ENCODE measurements at places on chromosomes 4 and X. TPM values are rescaled to one million over a fixed set of nuclear protein-coding genes. Genes with fewer than 3 reads are reported as not detected.

DNA sequence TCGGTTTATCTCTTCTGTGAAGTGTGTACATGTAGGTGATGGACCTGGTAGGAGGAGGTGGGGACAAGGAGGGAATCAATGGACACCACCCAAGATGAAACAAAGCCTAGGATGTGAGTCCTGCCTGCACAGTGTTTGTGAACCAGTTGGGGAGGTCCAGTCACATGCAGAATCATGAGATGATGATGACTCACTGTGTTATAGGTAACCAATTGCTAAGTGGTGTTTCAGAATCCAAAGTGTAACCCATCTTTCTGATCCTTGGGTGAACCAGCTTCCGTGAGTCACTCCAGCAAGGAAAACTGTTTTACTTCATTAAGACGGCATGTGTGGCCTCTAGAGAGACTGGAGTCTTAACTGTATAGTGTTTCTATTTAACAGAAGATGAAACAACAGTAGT lies 57.9 kb upstream of the HPF1 start:
- DNase-seq: no peak
- H3K36me3 ChIP-seq: no peaks in the 10 kb centered on the region
- peaks cover 42% of the 10 kb centered on the region for H3K27me3 ChIP-seq
- H3K4me1 ChIP-seq: peaks cover 6% of the 10 kb centered on the region
- H3K27ac ChIP-seq: no peak overlapping the region

GRCh38 chrX:129577473-129577872 lies 37.4 kb downstream of the OCRL start:
- no peak overlapping the region for H3K4me3 ChIP-seq
- no peaks in the 10 kb centered on the region for H3K27me3 ChIP-seq

DNA sequence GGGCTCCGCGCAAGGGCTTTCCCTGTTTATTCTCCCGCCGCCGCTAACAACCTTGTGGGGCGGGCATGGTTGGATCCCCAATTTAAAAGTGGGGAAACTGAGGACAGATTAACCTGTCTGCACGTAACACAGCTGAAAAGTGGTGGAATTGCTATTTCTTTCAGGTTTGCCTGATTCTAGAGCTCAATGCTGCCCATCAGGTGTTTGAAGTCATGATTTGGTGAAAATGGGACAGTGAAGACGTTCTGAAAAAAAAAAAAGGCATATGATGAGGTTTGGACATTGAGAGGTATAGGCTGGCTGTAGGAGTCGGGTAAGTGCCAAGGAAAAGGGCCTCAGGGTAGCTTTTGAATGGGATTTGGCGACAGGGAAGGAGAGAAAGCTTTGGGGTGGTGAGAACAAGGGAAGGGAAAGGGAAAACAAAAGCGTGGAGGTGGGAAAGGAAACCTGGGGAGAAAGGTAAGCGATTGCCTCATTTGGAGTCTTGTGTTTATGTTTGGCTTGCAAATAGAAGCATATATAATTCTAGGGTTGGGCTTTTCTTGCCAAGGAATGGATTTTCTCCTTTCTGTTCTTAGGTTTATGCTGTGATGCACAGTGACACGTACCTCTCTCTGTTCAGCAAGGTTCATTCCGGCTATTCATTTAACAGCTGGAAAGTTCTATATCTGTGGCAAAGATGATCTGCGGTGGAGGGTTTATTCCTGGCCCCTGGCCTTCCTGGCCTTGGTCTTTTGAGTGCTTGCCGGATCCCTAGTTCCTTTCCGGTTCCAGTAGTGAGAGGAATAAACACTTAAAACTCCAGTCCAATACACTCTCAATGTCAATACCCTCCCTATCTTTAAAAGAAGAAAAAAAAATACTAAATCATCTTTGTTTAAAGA lies 2.4 kb upstream of the STIM2 start:
- no peak overlapping the region for H3K27ac ChIP-seq
- H3K4me3 ChIP-seq: peak overlapping the region; percentile 90
- H3K4me1 ChIP-seq: peaks cover 42% of the 10 kb centered on the region
- no peak for DNase-seq
- H3K27me3 ChIP-seq: peaks cover 5% of the 10 kb centered on the region

- no peaks in the 10 kb centered on the region for H3K36me3 ChIP-seq
- no peak overlapping the region for H3K27ac ChIP-seq
- no peaks in the 10 kb centered on the region for H3K27me3 ChIP-seq
- peaks cover 7% of the 10 kb centered on the region for H3K4me1 ChIP-seq
- no peak overlapping the region for H3K4me3 ChIP-seq
- DNase-seq: no peak
Observed at GRCh38 chr4:163085085-163085484, 81.6 kb downstream of the NAF1 start.

- H3K4me1 ChIP-seq: no peaks in the 10 kb centered on the region
- H3K36me3 ChIP-seq: no peaks in the 10 kb centered on the region
- peaks cover 15% of the 10 kb centered on the region for H3K27me3 ChIP-seq
- no peak for DNase-seq
Observed at GRCh38 chr4:164949448-164950143, 27.9 kb downstream of the TRIM61 start.

DNA sequence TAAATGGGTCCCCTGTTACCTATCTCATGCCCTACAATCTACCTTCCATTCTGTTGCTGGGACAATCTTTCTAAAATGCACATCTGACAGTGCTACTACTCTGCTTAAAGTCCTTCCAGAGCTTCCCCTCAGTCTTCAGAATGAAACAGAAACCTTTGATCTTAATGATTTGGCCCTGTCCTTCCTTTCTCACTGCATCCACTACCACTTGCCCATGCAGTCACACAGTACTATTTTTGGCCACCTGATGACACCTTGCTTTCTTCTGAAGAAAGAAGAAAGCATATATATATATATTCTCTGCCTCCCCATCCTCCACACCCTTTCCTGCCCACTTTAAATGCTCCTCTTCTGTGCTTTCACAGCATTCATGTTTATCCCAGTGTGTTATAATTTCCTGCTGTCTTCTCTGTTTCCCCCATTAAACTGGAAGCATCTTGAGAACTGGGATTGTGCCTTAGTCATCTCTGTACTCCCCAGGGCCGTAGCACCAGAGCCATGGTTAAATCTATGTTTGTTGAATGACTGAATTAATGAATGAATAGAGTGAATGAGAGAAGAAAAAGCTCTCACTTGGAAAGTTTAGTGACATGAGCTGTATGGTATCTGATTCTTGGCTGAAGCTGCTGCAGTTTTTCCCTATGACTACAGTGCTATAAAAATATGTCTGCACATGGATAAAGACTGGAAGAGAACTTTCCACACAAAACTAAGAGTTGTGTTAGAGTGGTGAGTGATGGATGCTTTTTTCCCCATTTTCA lies 56.2 kb downstream of the RTL9 start:
- no peak overlapping the region for H3K4me3 ChIP-seq
- no peaks in the 10 kb centered on the region for H3K36me3 ChIP-seq
- peaks cover 7% of the 10 kb centered on the region for H3K27me3 ChIP-seq

DNA sequence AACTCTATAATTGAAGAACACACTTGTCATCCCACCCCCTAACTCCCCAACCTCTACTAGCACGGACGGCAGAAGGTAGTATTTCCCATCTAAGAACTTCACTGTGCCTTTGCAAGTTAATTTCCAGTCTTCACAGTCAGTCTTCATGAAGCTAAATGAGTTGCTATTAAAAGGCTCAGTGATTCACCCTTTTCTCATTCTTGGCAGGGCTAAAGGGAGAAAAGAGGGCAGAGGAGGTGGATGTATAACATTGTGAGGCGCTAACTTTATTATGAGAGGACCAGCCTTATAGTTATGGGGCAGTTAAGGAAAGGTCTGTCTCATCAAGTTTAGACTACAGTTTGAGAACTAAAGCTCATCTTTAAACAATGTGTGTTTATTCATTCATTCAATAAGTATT lies 161.0 kb upstream of the S100G start:
- DNase-seq: no peak
- H3K4me3 ChIP-seq: no peak overlapping the region
- H3K4me1 ChIP-seq: peaks cover 11% of the 10 kb centered on the region

DNA sequence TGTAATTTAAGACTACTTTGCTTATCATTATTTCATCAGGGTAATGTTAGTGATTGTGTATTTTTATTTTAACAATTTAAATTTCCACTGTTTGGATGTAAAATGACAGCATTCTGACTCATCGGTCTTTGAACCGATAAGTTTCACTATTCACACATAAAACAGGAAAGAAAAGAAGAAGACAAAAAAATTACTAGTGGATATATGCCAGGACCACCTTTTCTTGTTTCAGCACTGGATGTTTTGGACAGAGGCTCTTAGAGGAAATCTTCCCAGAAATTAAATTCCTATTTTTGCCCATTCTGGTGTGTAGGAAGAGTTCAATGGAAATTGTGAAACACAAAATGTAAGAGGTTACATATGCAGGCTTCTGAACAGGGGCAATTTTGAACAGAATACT lies 57.4 kb downstream of the VEGFC start:
- H3K27ac ChIP-seq: no peak overlapping the region
- H3K4me1 ChIP-seq: no peaks in the 10 kb centered on the region
- H3K36me3 ChIP-seq: no peaks in the 10 kb centered on the region
- H3K27me3 ChIP-seq: no peaks in the 10 kb centered on the region
- H3K4me3 ChIP-seq: no peak overlapping the region

DNA sequence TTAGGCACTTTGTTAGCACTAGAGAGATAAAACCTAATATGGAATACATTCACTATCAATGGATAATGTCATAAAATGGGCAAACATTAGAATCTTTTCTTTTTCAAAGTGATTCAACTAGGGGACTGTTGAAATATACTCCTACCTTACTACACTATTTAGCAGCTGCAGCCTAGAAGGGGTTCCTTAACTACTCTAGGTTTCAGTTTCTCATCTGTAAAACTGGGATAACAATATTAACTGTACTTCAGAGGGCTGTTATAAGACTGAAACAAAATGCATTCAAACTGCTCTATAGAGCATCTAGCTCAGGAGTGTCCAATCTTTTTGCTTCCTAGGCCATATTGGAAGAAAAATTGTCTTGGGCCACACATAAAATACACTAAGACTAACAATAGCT lies 147.4 kb downstream of the CDS1 start:
- no peaks in the 10 kb centered on the region for H3K4me1 ChIP-seq
- no peak overlapping the region for H3K27ac ChIP-seq
- no peak overlapping the region for H3K4me3 ChIP-seq

DNA sequence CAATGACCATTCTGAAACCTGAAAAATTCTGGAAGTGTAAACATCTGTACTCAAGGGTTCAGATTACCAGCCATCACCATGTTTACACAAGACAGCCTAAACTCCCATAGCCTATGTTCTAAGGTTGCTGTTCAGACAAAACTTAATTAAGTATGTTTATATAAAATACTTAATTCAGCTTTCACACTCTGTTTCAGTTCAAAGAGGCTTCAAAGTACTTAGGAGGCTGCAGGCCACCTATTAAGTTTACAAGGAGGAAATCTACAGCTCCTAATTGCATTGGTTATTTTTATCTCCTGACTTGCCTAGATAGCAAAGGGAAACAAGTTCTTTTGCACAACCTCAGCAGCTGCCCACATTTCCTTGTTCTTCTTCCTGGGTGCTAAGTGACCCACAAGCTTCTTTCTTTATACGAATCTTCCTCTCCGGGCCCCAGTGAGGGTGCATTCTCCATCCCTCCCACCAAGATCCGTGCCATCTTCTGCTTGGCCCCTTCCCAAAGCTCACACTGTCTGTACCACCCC lies 2.0 kb downstream of the GAK start:
- H3K27ac ChIP-seq: peak overlapping the region; percentile 83
- no peaks in the 10 kb centered on the region for H3K27me3 ChIP-seq
- H3K36me3 ChIP-seq: no peaks in the 10 kb centered on the region
- DNase-seq: no peak

GRCh38 chr4:138090150-138090917 lies 151.8 kb downstream of the SLC7A11 start:
- DNase-seq: peak; percentile 80
- H3K27ac ChIP-seq: peak overlapping the region; percentile 59
- peak overlapping the region; percentile 78 for H3K4me3 ChIP-seq
- no peaks in the 10 kb centered on the region for H3K27me3 ChIP-seq
- H3K36me3 ChIP-seq: no peaks in the 10 kb centered on the region

DNA sequence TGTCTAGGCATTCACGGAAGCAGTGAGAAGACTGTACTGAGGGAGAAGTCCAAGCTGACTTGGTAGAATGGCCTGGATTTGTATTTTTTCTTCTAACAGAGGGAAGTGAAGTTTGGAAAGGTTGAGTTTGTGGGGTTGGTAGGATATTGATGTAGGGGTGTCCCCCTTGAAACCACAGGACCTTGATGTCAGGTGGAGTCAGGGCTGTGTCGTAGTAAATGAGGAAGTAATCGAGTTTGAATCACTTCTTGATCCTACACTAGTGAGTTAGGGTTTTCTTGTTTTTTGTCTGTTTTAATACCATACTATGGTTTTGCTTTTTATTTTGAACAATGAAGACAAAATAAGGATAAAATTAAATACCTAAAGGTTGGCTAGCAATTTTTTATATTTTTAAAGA lies 30.1 kb upstream of the ANAPC4 start:
- H3K4me3 ChIP-seq: no peak overlapping the region
- no peak for DNase-seq
- peaks cover 4% of the 10 kb centered on the region for H3K36me3 ChIP-seq
- H3K27ac ChIP-seq: no peak overlapping the region
- H3K27me3 ChIP-seq: no peaks in the 10 kb centered on the region

GRCh38 chrX:107729558-107730297 lies 45.9 kb downstream of the TSC22D3 start:
- no peak overlapping the region for H3K4me3 ChIP-seq
- no peak overlapping the region for H3K27ac ChIP-seq
- peaks cover 12% of the 10 kb centered on the region for H3K4me1 ChIP-seq
- H3K36me3 ChIP-seq: no peaks in the 10 kb centered on the region
- H3K27me3 ChIP-seq: no peaks in the 10 kb centered on the region
- DNase-seq: no peak

GRCh38 chr4:4289597-4289940 lies 385 bp downstream of the LYAR start:
- peaks cover 28% of the 10 kb centered on the region for H3K4me1 ChIP-seq
- H3K36me3 ChIP-seq: no peaks in the 10 kb centered on the region
- peak overlapping the region; percentile 98 for H3K4me3 ChIP-seq

- no peaks in the 10 kb centered on the region for H3K4me1 ChIP-seq
- no peaks in the 10 kb centered on the region for H3K36me3 ChIP-seq
- H3K27ac ChIP-seq: no peak overlapping the region
- H3K4me3 ChIP-seq: no peak overlapping the region
- H3K27me3 ChIP-seq: no peaks in the 10 kb centered on the region
Observed at GRCh38 chr4:118756958-118757357, 71.8 kb downstream of the METTL14 start.

- no peak for DNase-seq
- H3K36me3 ChIP-seq: no peaks in the 10 kb centered on the region
- peaks cover 4% of the 10 kb centered on the region for H3K4me1 ChIP-seq
- H3K27ac ChIP-seq: no peak overlapping the region
- peaks cover 37% of the 10 kb centered on the region for H3K27me3 ChIP-seq
Observed at GRCh38 chr4:112332398-112332797, 35.2 kb downstream of the ALPK1 start.

GRCh38 chr4:5952975-5953951 lies 60.4 kb upstream of the CRMP1 start:
- no peak overlapping the region for H3K27ac ChIP-seq
- no peak overlapping the region for H3K4me3 ChIP-seq
- peaks cover 21% of the 10 kb centered on the region for H3K4me1 ChIP-seq

The SMR3B gene
- total RNA-seq: not detected

The CT47A1 gene
- not detected for total RNA-seq

The IL2 gene
- total RNA-seq: not detected

The GPAT3 gene
- not detected for total RNA-seq

The KCTD8 gene
- total RNA-seq: not detected

The RIBC1 gene
- total RNA-seq: 1.5 TPM

The PLAC1 gene
- total RNA-seq: not detected

The DCLK2 gene
- total RNA-seq: 29.2 TPM

The FGF2 gene
- 14.6 TPM for total RNA-seq

The REELD1 gene
- not detected for total RNA-seq

The TCEAL2 gene
- total RNA-seq: 4.4 TPM

The SRPX2 gene
- total RNA-seq: 0.35 TPM

The NLGN4X gene
- 57.4 TPM for total RNA-seq

The ADH7 gene
- not detected for total RNA-seq

The P2RY4 gene
- not detected for total RNA-seq

The ADGRL3 gene
- 34.5 TPM for total RNA-seq

The TXK gene
- total RNA-seq: not detected
